T1000 (cell line): ENCODE measurements at places on chromosomes 4 and X.

GRCh38 chr4:147923854-147924253 is 192.0 kb downstream of the ARHGAP10 start:
- DNase-seq, result no peak

- no peak for DNase-seq
These were observed 8.5 kb downstream of the CD40LG start for GRCh38 chrX:136656361-136656964.

- no peak for DNase-seq
These were observed at the start of gene AKAP14 for GRCh38 chrX:119895843-119896326. Gene AKAP14, plus strand, starts transcription at chrX:119895893. Its CDS starts 7,331 bp downstream, at chrX:119903224.

DNA sequence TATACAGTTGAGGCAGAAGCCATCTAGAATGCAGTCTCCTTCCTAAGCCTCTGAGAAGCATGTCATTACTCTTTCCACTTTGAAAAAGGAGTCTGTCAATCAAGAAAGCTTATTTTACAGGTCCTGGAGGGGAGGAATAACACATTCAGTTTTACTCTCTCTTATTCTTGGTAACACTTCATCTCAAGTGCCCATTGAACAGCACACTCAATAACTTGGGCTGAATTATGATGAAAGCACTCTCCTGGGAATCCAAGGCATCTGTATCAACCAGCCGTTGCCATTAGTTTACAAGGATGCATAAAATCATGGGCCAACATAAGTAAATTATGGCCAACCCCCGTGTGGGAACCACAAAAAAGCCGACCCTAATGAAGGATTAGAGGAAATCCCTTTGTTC is 282.4 kb downstream of the C4orf33 start:
- no peak for DNase-seq

GRCh38 chr4:57401586-57401985 is 291.4 kb upstream of the IGFBP7 start:
- no peak for DNase-seq

DNA sequence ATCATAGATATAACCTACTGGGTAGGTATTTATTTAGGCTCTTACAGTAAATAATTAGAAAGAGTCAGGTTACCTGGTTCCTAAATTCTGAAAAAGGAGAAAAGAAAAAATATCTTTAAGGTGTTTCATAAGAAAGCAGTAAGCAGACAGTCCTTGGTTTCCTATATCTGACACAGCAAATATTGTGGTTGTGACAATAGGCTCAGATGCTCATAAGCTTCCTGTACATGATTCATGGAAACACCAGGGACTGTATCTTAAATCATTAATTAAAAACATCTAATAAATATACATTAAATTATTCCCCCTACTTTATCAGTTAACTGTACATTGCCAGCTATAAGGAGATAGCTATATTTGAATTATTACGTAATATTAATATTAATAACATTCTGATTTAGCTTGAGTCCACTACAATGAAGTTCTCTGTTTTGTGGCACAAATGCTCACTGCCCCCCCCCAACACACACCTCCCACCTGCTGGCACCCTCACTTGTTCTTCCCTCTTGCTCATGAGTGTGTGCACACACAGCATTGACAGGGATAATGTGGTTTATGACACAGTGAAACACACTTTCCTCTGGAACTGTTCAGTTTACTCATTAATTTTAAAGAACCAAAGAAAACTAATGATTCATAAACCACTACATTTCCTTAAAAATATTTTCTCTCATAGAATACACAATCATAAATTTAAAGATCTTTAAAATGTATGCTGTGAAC is 187.4 kb downstream of the NR3C2 start:
- DNase-seq, result no peak

DNA sequence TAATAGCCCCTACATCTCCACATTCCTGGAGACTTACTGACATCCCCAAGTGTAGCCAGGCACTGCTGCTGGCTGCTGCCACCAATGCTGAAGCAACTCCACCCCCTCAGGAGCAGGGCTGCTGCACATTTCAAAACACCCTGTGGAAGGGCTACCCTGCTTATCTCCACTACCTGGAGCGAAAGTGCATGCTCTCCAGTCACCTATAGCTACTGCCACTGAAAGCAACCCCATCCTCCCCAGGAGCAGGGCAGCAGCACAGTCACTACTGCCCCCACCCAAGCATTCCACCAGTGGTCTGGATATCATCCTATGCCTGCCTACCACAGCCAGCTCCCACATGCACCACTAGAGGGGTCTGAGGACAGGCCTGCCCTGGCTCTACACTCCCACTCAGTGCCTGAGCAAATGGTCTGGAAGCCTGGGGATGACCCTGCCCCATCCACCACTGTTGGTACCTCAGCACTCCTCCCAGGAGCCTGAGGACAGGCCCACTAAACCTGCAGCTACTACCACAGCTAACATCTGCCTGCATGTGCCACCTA is 55.3 kb downstream of the MANBA start:
- no peak for DNase-seq

DNA sequence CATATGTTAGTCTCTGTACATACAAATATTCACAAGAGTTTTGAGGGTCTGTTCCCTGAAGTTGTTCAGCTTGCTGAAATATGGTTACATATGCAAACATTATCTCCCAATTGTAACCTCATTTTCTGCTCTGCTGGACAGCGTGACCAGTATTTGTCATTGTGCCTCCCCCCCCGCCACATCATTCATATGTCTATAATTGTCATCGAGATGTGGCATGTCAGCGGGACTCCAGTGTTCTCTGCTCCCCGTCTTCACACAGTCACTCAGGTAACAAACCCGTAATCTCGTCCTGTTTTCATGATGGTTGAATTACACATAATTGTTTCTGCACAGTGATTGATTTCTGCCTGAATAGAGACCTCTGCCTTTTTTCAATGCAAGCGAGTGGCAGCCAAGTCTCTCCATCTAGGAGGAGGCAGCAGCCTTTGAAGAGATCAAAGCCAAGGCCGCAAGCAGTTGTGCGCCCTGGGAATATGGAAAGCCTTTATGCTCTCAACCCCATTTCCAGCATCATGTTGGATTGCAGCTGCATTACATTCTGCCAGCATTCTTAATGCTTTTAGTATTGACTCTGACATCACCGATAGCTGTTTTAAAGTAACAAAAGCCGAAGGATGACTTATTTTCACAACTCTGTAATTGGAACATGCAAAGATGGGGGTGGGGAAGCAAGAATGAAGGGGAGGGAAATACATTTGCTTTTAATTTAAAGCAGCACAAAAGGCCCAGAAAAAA is 27.4 kb downstream of the LEF1 start:
- DNase-seq, result no peak

- no peak for DNase-seq
These were observed 57.4 kb upstream of the MSN start for GRCh38 chrX:65610040-65610439.

- no peak for DNase-seq
These were observed 45.1 kb downstream of the ADGRL3 start for GRCh38 chr4:61245069-61245714.
